ENCODE measurements at places on chromosomes 6 and 20. TPM values are rescaled to one million over a fixed set of nuclear protein-coding genes. Genes with fewer than 3 reads are reported as not detected.

GRCh38 chr6:1958257-1958656, 287.1 kb downstream of the GMDS start:
- DNase-seq: no peak

DNA sequence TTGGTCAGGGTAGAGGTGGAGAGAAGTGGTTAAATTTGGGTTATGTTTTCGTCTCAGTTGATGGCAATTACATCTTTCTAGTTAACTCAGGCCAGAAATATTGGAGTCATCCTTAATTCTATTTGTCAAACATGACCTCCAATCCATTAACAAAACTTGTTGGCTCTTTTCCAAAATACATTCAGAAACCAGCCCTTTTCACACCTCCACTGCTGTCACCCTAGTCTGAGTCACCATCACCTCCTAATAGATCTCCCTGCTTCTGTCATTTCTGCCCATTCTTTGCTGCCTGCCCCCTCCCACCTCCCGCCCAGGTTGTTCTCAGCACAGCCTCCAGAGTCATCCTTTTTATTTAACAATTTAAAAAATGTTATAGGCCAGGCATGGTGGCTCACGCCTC, 3.0 kb upstream of the ABCF1 start:
- DNase-seq: no peak

- DNase-seq: no peak
Measured at GRCh38 chr20:39876976-39877635, 811.9 kb downstream of the MAFB start.

GRCh38 chr6:115362234-115362633, 698.5 kb downstream of the FRK start:
- DNase-seq: no peak

DNA sequence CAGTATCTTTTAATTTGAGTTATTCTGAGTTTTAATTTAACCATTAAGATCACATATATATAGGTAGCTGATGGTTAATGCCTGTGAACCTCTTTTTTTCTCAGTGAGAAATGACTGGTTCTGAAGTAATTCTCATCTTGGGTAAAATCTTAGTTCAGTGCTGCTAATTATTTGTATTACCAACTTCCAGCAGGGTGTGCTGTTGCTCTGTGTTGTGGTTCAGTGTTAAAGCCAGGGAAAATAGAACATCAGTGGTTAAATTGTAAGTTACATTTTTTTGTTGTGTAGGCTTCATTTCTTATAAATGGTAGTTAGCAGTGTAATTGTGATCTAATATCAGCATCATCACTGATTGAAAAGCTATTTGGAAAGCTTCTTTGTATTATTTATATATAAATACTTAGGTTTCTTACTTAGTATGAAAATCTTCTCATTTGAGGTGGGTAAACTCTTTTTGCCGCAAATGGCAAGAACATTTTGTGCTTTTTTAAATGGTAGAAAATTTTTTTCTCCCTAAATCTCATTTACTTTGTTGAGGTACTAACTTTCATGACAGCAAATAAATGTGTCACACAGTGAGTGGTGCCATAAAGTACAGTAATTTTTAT, 43.7 kb downstream of the CDC5L start:
- DNase-seq: no peak

DNA sequence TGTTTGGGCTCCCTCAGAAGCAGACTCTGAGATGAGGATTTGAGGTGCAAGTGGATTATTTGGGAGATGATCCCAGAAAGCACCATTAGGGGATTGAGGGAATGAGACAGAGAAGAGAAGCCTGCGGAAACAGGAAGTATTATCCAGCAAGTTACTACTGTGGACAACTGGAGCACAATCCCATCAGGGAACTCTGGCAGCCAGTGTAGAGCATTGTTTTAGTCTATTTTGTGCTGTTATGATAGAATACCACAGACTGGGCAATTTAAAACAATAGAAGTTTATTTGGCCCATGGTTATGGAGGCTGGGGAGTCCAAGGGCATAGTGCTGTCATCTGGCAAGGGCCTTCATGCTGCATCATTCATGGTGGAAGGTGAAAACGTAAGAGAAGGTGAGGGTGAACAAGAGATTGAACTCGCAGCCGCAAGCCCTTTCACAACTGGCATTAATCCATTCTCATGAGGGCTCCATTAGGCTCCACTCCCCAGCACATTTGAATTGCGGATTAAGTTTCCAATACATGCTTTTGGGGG, 43.5 kb upstream of the SLC9A8 start:
- no peak for DNase-seq

Gene ID1
- 515 TPM for total RNA-seq

Gene AK9
- total RNA-seq: 8.8 TPM

Gene CFAP61
- total RNA-seq: not detected

Gene C20orf141
- not detected for total RNA-seq

Gene VARS1
- 53.0 TPM for total RNA-seq
